Stimulated activated CD4-positive, alpha-beta T cell treated with anti-CD3 and anti-CD28 coated beads, Interleukin-1b, Interleukin-23, amount 100 ng/mL, for 1 hour (primary cell): ENCODE measurements at places on chromosomes 6 and 20.

GRCh38 chr6:135191508-135192255 is 10.6 kb downstream of the MYB start:
- no peak for DNase-seq

DNA sequence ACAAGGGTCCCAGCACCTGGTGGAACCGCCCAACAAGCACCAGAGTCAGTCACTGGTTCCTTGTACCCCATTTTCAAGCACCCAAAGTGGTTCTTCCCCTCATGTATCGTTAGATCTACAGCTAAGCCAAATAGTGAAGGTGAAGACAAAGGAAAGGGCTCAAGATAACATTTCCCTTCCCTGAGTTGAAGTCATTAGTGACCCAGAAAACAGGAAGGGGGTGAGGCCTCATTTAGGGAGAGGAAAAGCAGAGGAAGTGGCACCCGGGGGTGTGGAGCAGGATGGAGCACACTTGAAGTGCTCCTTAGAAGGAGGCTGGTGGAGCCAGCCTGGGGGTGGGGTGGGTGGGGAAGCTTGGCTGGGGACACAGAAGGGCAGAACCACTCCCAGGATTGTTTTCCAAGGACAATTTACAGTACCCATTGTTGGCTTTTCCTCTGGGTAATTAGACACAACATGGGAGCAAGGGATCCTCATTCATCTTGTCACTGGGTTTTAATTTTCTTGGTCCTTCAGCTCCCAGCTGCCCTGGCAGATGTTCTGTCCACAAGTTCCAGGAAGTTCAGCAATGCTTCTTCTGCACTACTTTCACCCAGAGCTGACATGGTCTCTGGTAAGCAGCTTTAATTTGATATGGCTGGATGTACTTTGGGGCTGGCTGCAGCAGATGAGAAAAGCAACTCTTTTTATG is 73.3 kb upstream of the CD93 start:
- DNase-seq = no peak

DNA sequence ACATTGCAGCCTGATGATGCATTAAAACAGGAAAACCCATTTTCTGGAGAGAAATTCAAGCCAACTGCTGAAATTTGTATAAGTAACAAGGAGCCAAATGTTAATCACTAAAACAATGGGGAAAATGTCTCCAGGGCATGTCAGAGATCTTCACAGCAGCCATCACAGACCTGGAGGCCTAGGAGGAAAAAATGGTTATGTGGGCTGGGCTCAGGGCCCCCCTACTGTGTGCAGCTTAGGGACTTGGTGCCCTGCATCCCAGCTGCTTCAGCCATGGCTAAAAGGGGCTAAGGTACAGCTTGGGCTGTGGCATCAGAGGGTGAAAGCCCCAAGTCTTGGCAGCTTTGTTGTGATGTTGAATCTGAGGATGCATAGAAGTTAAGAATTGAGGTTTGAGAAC is 479.8 kb downstream of the BCKDHB start:
- DNase-seq = no peak

DNA sequence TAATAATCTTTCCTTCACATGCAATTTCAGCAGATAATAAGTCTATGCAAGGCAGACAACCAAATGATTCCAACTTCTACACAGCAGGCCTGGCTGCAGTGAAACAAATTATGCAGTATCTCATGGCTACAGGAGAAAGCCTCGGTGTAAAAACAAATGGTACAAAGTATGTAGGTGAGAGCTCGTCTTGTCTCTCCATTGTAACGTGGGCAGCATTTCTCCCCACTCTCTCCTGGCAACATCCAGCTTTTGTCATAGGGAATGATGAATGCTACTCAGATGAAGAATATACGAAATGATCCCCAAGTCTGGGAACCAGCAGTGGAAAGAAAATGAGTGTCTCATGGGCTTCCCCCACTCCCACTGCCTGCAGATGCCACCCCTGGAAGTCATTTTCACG is 32.4 kb downstream of the FYN start:
- DNase-seq = no peak

DNA sequence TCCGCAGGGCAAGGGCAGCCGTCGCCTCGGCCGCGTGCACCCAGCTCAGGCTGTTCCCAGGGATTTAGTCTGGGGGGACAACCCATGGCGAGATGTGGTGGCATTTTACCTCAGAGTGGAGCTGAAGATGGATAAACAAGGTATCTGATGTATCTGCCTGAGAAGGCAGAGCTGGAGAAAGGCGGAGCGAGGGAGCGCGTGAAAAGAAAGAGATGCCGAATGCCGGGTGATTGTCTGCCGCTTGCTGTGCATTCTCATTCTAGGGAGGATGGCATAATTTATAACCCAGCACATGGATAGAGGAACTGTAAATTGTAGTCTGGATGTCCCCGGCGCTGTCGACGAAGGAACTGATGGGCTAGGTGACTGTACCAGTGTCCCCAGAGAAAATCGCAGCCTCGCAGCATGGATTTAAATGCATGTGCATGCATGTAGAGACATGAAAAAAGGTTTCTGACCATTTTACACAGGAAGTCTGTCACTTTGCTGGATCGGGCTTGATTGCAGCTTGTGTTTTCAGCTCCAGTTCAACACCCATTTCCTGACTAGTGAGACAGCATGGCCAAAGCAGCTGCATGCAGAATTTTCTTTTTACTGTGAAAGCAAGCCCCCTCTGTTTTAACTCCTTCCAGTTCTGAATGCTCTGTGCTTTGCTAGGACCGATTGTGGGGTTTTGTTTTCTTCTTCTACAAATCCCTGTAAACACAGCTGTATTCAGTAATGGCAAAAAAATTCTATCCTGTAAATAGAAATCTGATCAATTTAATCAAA is 149.7 kb downstream of the PRL start:
- DNase-seq = no peak

GRCh38 chr6:52653151-52653550 is 17.8 kb upstream of the TMEM14A start:
- DNase-seq = no peak

- no peak for DNase-seq
Measured at GRCh38 chr6:91575032-91575431, 988.2 kb upstream of the MAP3K7 start.

DNA sequence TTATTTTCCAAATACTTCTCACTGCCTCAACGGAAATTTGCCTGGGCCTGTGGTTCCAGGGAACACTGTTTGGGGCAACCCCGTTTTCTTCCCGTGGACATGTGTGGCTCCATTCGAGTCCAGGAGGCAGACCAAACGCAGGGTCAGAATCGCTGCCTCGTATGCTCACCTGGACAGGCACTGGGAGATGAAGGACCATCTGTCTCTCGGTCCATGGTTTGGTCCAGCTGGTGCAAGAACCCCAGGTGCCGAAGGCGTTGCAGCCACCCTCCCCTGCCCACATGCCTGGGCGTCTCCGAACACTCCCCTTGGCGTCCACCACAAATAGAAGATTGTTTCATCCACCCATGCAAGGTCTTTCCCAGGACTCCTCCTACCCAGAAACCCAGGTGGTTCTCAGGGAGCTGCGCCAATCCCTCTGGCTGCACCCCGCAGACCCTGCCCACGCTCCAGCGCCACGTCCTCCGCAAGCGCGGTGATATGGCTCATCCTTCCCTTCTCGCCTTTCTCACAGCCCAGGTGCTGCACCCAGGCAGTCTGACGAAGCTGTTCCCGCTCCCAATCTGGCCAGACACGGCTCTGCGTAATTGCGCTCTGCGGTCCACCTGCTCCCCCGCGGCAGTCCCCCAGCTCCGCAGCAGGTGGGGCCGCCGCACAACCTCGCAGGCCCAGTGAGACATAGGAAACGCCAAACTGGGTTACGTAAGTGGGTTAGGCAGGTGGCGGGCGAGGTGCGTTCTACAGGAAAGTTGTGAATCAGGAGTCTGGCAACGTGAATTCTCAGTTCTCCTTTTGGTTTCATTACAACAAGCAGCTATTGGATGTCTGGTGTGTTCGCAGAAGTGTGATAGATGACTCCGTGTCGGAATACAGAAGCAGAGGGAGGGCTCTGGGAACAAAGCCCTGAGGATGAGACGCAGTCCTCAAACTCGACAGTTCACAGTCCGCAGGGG is 146.2 kb upstream of the ECI2 start:
- DNase-seq = no peak

- peak; percentile 45 for DNase-seq
Measured at GRCh38 chr6:134240665-134241431, 77.1 kb downstream of the SGK1 start.

DNA sequence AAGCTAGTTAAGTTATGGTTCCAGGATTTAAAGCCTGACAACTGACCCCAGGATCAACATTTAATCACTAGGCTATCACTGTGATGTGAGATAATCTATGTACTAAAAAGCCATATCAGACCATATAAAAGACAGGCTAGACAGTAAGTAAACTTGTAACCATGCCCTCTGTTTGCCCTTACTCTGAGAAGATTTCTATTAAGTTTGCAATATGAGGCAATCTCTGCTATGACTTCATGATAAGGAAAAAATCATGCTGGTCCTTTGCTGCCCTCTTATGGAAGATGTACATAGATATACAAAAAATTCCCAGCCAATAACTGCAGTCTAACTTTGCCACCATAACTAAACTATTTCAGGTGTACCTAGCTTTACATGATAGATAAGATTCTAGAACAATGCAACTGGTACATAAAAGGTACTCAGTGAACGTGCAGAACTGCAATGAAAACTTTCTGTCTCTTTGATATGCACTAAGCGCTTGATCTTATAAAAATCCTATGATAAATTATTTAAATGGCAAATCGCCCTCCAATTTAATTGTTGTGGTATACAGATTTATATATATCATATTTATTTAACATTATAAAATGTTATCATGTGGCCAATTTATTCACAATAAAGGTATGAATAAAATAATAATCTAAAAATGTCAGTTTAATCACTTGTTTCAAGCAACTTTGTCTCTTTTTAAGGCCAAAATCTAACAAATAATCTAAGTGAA is 70.5 kb downstream of the FAM217A start:
- DNase-seq = no peak

DNA sequence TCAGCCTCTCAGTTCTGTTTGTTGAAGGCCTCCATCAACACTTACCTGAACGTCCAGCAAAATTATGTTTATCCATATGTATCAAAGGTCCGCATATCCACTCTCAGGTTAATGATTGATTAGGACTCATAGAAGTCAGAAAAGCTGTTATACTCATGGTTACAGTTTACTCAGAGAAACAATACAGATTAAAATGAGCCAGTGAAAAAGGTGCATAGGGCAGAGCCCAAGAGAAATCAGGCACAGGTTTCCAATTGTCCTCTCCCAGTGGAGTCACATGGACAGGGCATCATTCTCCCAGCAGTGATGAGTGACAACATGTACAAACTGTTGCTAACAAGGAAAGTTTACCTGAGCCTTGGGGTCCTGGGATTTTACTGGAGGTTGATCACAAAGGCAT is 36.2 kb downstream of the THEMIS start:
- DNase-seq = no peak

GRCh38 chr20:14495066-14495465 is 157.7 kb upstream of the FLRT3 start:
- no peak for DNase-seq

- DNase-seq = no peak
Measured at GRCh38 chr20:17871886-17872285, 96.7 kb downstream of the SNX5 start.

GRCh38 chr6:72677740-72678139 is 55.9 kb downstream of the KCNQ5 start:
- no peak for DNase-seq

DNA sequence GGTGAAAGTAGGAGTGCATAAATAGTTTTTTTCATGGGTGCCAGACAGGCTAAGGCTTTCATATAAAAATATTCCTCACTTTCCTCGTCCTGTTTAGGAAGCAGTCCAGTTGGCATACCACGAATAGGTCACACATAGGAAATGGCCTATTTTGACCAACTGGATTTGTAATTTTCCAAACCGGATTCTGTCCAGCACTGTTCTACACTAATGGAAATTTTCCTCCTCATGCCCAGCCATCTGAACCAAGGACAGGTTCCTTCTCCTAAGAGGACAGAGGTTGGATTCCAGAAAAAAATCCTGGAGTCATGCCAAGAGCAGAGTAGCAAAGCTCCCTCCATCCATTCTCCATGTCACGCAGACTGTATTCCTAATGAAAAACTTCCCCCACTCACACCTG is 43.1 kb downstream of the PANK2 start:
- no peak for DNase-seq

- no peak for DNase-seq
Measured at GRCh38 chr6:113909224-113909856, 52.2 kb downstream of the MARCKS start.

DNA sequence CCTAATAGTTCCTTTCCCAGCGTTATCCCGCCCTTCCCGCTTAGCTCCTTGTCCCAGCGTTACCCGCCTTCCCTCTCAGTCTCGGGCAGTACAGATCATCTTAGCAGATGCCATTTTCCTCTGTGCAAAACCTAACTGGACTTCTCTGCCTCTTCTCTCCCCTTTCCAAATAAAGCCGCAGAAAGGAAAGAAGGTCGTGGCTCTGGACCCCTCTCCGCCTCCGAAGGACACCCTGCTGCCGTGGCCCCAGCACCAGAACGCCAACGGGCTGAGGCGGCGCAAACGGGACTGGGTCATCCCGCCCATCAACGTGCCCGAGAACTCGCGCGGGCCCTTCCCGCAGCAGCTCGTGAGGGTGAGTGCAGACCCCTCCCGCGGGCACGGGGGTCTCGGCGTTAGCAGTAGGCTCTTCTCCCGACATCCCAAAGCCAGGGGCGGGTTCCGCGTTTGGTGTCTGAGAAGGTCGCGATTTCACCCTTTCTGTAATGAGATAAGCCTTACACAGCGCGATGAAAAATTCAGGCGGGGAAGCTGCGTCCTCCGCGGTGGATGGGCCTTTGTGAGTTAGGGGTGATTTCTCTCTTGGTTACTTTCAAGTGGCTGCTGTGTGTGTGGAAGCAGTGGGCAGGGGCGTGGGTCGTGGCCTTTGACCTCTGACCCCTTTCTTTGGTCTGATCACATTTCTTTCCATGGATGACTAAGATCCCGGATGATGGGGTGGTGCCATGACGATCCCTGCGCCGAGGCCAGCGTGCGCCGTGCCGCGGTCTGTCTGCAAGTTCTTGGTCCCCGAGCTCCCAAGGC is 292.7 kb downstream of the TAF4 start:
- DNase-seq = no peak

- no peak for DNase-seq
Measured at GRCh38 chr20:43983359-43983758, 68.7 kb downstream of the TOX2 start.

DNA sequence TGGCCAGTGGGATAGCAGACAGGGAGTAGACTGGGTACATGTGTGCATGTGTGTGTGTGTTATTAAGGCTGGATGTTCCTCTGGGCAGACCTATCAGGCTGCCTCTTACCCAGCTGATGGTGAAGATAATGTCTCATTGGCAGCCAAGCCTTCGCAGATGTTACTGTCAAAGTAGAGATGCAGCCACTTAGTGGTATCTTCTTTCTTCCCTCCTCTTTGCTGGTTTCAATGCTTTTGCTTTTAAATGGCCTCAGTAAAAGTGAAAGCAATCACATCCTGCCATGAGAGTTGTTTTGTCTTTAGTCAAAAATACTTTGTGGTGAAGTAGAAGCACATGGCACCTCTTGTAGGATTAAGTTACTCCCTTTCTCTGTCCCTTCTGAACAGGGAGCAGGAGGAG is 57.5 kb downstream of the SNRNP48 start:
- no peak for DNase-seq
